Cortex of kidney (tissue), 1 donor: ENCODE measurements at places on chromosomes 2 and 18.

DNA sequence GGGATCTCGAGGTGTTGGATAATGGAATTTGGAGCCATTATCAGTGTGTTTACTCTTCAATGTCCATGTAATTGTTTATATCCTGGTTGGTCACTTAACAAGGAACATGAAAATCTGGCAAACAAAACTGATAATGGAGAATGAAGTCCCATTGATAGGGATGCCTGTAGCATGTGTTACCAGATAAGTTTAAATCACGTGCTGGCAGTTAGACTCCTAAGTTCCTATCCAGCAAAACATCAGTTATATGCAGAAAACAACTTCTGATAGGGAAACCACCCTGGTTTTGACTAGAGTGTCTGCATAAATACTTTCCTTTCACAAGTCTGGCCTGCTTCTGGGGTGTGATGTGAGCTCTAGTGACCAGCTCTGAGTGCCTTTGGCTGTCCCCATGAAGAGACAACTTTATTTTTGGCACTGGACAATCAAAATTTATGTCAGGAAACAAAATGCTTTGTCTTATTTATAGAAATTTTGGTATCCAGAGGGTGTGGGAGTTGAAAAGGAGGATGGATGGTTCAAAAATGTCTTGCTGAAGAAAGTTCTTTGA is 82.0 kb downstream of the FHOD3 start:
- DNase-seq, result no peak

- DNase-seq, result no peak
Measured at GRCh38 chr18:49072524-49072934, 121.8 kb upstream of the SMAD7 start.

DNA sequence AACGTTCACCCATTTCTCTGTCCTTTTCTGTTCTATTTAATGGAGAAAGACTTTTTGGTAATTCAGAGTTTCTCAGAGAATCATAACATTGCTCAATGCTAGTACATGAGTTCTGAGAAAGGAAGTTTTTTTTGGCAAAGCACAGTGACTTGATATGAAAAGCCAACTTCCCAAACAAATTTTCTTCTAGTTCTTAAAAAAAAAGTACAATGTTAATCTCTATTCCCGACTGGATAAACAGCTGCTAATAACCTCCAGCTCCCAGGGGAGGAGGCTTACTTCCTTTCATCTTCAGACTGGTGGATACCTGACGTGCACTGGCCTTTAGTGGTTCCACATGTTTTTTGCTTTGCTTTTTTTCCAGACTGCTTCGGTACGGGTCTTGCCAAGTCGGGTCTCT is 284.6 kb upstream of the CCDC68 start:
- DNase-seq, result no peak

DNA sequence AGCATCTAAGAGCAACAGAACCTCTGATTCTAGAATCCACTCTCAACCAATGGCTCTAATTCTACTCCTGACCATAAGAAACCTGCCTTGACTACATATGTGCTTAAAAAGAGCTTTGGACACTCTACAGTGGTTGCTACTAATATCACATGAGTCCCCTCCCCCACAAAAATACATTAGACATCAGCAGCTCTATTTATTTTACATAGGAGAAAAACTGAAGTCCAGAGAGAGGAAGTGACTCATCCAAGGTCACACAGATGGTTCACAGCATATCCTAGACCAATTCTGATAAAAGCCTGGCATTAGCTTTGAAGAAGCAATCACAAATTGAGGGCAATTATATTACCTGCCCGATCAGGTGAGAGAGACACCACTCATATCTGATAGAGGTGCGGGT is 49.8 kb downstream of the ALK start:
- no peak for DNase-seq

GRCh38 chr2:17163638-17164037 is 354.6 kb downstream of the RAD51AP2 start:
- no peak for DNase-seq

GRCh38 chr2:27754138-27754588 is 17.4 kb upstream of the MRPL33 start:
- no peak for DNase-seq

- no peak for DNase-seq
Measured at GRCh38 chr2:108315444-108315934, 26.8 kb downstream of the SULT1C2 start.

GRCh38 chr2:188628989-188629752 is 337.5 kb downstream of the GULP1 start:
- DNase-seq, result no peak

- no peak for DNase-seq
Measured at GRCh38 chr2:220076734-220077133, 449.3 kb downstream of the SLC4A3 start.

- no peak for DNase-seq
Measured at GRCh38 chr2:153432381-153432780, 46.2 kb downstream of the RPRM start.

DNA sequence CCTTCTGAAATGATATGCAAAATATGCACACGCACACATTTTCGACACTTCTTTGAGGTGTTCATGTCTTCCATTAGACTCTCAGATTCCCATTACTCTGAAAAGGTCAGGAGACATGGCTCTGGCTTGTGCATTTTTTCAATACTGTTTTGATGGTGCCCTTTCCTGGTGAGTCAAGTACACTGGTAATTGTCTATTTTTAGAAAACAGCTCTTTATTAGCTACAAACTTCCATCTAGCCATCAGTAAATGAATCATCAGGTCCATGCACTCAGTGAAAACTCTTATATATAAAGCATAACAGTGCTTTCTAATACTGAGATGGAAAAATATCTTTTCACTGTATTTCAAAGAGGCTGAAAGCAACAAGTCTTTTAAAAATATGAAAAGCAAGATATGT is 194.9 kb downstream of the GALNT1 start:
- DNase-seq, result no peak

- DNase-seq, result no peak
Measured at GRCh38 chr2:58089081-58089480, 42.5 kb downstream of the VRK2 start.

DNA sequence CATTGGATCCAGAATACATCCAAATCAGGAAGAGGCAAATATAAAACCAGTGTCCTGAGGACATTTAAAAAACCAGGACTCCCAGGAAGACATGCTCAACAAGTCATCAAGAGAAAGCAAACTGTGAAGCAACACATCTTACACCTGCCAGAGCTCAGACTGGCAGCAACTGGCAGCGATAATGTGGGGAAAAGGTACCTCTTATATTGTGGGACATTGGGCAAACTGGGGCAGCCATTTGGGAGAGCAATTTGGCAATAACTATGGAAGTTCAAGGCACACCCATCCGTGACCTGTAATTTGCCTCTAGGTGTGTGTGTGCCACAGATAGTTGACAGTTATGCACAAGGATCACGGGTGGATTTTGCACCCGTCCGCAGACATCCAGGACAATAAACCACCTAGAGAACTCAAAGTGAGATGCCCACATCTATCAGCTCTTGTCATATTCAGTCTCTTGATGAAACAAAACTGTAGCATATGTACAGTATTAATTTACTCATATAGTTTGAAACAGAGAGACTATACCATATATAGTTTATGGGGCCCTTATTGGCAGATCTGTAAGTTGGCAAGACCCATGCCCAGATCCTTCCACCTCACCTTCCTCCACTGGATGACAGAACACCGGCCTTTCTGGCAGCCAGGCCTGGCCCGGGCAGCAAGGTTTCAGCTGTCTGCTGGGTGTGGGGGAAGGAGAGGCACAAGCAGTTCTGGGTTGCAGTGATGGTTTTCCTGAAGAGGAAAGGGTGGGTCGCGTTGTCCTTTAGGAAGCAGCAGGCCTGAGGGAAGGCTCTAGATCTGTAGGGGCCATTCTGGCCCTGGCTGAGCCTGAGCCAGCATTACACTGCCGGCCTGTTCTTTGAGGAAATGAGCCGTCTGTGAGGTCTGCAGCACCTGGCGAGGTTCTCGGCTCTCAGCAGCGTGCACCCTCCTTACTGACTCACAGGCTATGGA is 18.8 kb downstream of the HJURP start:
- no peak for DNase-seq

- DNase-seq, result no peak
Measured at GRCh38 chr18:37394610-37394965, 171.0 kb downstream of the CELF4 start.

- no peak for DNase-seq
Measured at GRCh38 chr18:42798606-42799170, 316.8 kb downstream of the RIT2 start.

DNA sequence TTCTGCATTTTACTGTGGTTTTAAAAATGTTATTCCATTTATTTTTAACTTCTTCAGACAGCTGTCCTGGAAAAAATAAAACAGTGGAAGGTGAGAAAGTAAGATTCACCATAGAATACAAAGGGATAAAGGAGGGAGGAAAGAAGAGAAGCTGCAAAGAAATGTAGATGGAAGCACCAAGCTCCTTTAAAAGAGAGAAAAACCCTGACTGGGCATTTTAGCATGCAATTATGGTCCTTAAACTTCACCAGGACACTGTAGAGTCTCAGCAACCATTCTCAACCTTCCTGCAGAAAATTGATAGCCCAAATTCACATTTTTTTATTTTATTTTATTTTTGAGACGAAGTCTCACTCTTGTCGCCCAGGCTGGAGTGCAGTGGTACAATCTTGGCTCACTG is 11.6 kb upstream of the ANKRD44 start:
- DNase-seq, result no peak

GRCh38 chr2:131093696-131094462 is 619 bp upstream of the FAM168B start:
- DNase-seq, result no peak

- no peak for DNase-seq
Measured at GRCh38 chr2:28390746-28391563, 1.7 kb upstream of the FOSL2 start.
